ENCODE measurements at places on chromosomes 4 and X.
A peak's percentile ranks its signal among the peaks of the same experiment; 100 is the strongest.

DNA sequence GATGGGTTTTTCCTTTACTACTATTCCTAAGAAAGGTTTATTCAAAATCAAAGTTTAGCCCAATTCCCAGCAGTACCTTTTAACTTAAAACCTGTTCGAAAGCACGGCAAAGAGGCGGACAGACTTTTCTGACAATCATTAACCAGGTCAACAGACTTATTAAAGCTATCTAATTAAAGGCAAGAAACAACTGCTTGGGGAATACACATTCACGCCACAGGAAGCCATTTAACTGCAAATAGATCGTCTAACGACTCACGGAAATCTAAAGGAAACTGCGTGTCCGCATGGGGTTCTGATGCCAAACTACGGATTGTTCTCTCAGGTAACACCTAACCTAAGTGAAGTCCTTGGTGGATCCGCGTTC lies 663 bp upstream of the USP53 start:
- no peak for DNase-seq

GRCh38 chr4:177957596-177958360 lies 515.5 kb upstream of the AGA start:
- no peak for DNase-seq

DNA sequence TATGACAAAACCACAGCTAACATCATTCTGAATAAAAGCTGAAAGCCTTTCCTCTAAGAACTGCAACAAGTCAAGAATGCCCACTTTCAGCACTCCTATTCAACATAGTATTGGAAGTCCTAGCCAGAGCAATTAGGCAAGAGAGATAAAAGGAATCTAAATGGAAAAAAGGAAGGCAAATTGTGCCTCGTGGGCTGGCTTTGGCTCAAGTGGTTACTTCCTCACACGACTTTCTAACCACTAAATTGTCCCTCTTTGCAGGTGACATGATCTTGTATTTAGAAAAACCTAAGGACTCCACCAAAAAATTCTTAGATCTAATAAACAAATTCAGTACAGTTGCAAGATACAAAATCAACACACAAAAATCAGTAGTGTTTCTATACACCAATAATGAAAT lies 57.2 kb downstream of the SCML2 start:
- DNase-seq, result no peak

DNA sequence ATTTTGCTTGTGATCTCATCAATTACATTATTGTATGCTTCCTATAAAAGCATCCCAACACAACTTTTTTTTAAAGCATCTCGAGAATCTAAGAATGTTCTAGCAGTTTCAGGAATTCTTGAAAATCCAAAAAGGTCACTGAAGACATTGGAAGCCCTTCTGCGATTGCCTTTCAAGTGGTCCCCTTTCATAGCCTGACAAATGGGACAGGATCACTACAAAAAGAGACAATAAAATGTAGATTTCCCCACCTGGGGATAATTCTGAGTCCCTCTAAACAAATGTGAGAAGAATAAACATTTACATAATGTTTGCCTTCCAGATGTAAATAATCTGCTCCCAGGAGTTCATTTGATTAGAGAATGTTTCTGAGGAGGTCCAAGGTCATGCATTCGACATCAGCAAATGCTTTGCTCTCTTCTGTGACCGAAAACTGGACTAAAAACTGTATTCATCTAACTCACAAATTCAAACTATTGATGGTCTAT lies 116.0 kb downstream of the COL25A1 start:
- no peak for DNase-seq

GRCh38 chr4:112973750-112974251 lies 75.7 kb upstream of the ANK2 start:
- DNase-seq, result no peak

DNA sequence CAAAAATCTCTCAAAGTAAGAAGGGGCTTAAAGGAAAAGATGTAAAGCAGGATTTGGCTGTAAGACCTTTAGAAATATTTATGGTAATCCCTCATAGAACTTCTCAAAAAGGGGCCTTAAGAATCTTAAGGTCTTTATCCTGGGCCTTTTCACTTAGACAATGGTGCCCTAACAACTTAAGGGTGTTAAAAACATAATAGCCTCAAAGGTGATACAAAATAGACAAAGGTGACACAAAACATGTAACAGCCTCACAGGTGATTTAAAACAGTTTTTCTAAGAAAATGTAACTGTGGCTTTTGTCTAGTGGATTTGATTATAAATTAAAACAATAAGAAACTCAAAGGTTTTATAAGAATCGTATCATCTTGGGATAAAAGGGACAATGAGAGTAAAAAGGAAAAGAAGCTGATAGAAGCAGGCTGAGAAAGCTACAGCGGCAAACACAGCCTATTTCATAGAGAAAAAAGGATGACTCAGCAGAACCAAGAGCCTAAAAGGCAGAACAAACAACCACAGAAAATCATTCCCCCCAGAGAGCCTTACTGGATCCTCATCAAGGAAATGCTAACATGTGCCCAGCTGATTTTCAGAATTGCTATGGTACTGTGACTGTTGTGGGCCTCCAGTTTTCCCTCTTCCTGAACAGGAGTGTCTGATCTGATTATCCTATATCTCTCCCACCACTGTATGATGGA lies 164.3 kb downstream of the STPG2 start:
- no peak for DNase-seq

GRCh38 chr4:6910340-6910959 lies 824 bp downstream of the TBC1D14 start:
- DNase-seq, result no peak

DNA sequence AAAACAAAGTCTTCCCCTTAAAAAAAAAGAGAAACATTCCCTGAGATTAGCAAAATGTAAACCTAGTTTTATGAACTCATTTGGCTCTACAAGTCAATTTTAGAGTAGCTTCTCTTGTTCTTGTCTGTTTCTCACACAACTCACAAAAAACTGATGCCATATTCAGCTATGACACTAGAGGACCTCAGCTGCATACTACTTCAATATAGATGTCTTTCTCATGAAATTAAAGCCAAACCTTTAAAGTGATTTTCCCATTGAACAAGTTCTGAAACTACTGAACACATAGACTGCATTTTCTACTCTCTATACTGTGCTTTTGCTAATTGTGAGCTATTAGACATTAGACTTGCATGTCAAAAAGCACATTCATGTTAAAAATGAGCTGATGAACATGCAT lies 49.8 kb downstream of the TBCK start:
- no peak for DNase-seq

- DNase-seq, result no peak
Measured at GRCh38 chr4:155450676-155451075, 73.9 kb upstream of the MAP9 start.

DNA sequence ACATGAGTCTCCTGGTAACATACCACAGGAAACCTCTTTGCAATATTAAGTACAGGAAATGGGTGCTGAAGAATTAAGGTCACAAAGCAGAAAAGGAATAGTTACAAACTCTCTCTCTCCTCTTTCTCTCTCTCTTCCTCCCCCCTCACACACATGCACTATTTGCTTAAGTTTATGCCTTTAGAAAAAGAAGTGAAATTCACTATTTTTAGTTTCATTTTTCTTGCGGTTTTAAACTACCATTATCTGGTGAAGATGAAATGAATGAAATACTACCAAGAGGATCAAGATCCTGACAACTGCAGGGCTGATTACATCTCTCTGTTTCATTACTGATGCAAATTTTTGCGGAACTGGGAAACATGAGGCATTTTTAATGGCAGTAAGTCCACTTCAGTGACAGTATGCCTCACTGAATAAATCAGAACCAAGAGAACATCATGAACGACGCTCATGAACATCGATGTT lies 64.3 kb upstream of the FTHL17 start:
- no peak for DNase-seq

DNA sequence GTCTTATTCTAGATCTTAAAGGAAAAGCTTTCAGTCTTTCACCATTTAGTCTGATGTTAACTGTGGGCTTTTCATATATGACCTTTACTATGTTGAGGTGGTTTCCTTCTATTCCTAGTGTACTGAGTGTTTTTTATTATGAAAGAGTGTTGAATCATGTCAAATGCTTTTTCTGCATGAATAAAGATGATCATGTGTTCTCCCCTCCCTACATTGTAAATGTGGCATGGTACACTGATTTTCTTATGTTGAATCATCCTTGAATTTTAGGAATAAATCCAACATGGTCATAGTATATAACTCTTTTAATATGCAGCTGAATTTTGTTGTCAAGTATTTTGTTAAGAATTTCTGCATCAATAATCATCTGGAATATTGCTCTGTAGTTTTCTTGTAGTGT lies 4.3 kb downstream of the CLGN start:
- no peak for DNase-seq

DNA sequence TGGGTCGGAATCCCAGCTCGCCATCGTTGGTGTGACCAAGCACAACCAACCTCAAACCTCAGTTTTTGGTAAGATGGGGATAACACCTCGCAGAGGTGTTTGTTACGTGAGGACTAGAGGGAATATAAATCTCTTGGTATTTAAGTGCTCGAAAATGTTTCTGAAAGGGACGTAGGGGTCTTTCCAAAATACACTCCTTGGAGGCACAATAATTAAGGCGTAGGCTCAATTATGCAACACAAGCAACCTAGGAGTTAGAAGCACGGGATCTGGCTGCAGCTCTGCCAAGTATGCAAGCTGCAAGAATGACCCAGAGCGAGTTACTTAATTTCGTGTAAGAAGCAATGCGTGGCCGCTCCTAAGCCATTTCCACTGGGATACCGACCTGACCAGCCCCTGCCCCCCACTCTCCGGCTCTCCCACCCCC lies 552 bp downstream of the ADH5 start:
- no peak for DNase-seq

DNA sequence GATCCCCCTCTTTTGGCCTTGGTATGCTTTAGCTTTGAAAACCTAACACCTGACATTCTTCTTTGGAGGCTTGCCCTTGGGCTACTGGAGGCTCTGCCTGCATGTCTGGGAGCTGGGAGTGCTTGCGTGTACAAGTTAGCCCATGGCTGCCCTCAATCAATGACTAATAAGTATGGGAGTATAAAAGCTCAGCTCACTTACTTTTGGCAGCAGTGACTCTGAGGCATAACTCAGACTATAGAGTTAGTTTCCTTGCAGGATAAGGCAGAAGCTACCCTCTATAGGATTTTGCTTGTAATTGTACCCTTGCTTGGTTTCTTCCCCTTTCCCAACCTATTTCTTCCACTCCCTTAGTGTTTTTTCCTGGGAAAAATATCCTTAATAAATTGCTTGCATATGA lies 247.9 kb downstream of the PPP1R2C start:
- no peak for DNase-seq

DNA sequence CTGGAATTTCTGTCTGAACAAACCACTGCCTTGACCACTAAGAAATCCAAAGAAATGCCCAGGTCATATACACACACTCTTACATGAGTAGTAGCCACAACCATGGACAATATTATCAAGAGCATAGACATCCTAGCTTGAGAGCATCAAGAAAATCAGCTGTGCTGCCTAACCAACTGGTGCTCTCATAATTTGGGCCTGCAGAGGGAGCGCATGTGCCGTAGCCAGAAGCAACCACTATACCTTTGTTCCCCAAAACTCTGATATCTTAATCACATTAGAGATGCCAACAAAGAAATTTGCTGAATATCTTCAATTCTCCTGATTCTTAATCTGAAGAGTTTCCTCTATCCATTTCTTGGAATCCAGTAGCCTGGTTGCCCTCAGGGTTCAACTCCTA lies 163.6 kb downstream of the ZNF674 start:
- peak; percentile 17 for DNase-seq

DNA sequence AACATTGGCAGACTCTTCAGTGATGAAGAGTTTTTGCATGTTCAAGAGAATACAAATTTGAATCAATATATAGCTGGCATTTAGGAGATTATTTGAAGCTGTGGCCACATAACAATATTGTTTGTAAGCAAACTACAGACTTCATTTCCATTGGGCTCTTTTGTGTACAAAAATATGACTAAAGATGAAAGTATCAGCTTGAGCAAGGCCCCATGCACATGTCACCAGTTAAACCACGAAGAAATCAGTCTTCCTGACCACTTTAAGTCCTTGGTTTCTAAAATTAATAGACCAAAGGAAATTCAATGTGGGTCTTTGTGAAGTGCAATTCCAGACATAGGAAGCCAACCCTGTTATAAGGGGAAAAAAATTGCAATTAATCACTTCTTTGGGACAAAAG lies 1664.6 kb upstream of the ADGRL3 start:
- DNase-seq, result no peak

GRCh38 chrX:92241249-92241648 lies 462.1 kb downstream of the PCDH11X start:
- no peak for DNase-seq

- DNase-seq, result no peak
Measured at GRCh38 chr4:118888666-118889311, at the start of gene SYNPO2. SYNPO2 (plus strand) TSS chr4:118888854; CDS start chr4:118889037, 183 bp downstream.

DNA sequence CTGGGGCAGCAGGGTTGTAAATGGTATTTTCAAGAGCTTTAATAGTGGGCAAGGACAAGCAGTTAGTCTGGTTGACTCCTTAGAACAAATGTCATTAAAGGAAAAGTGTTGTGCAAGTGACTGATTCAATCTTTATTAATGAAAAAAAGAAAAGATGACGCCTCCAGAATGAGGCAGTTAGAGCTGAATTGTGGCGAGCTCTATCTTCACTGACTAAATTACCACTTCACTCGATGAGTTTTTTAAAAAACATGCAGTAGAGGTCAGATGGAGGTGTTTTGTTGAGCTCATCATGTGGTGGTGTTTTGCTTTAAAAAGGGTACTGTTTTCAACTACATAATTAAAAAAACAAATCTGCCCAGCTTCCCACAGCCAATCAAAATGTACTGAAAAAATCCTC lies 28.1 kb upstream of the TENM3 start:
- no peak for DNase-seq

DNA sequence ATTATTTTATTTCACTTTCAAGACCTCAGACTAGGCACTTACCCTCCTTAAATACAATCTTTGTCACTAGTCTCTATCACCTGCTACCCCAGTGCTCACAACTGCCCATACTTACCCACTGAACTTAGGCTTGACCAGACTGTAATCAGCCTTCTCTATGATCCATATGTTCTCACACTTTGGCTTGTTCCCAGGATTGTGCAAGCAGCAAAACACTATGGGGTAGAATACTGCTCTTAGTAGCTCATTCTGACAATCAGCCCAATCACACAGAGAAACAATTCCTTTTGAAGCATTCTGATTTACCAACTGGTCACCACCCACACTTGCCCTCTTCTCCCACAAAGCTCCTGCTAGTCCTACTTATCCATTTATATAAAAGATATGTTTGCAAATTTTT lies 878.3 kb downstream of the FSTL5 start:
- no peak for DNase-seq
